Caki2 (cell line): ENCODE measurements at places on chromosomes 4 and X.

DNA sequence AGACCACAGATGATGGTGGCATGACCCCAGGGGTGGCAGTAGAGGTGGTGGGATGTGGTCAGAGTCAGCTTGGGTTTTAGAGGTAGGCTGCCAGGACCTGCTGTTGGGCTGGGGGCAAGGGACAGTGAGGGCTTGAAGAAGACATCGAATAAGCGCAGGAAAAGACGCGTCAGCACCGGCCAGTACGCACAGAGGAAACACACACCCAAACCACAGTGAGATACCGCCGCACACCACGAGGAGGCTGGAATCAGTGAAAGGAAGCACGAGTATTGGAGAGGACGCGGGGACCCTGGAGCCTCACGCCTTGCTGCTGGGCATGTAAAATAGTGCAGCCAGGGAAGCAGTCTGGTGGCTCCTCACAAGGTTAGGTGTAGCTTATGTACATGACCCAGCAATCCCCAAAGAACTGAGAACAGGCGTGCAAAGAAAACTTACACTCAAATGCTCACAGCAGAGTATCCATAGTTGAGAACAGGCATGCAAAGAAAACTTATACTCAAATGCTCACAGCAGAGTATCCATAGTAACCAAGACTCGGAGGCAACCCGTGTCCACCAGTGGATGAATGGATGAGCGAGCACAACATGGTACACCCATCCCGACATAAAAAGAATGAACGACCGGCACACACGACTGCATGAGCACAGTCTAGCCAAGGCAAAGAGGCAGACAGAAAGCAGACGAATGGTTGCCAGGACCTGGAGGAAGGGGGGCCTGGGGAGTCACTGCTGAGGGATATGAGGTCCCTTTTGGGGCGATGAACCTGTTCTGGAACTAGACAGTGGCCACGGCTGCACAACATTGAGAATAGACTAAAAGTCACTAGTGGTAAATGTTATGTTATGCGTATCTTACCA is 13.3 kb downstream of the PDZD4 start:
- no peak for DNase-seq

- no peak for DNase-seq
These were observed 104.9 kb upstream of the ATP8A1 start for GRCh38 chr4:42761804-42762203.

DNA sequence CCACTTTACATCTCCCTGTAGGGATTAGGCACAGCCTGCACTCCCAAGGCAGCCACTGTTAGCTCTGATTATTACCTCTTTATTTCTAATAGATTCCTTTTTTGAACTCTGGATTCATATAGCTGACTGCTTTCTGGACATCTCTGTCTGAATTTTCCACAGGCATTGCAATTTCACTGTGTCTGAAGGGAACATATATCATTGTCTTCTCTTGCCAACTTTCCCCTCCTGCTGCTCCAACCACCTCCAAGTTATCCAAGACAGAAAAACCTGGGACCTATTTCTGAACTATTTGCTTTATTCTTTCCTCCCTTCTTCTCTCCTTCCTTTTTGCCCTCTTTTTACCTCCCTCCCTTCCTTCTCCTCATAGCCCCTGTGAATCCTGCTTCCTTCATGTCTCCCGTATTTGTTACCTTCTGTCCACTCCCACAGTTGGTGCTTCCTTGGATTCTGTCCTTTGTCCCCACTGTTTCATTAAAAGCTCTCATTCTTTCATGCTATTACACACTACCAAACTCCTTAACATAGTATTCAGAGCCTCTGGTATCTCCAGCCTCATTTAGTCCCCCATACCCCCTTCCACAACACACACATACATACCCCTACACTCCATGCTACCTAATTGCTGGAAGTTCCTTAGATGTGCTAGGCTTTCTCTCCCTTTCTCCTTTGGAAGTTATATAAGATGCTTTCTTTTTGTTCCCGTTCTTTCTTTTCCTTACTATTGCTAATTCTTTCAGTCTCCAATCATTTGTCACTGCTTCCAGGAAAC is 34.7 kb downstream of the FGF2 start:
- DNase-seq = no peak

GRCh38 chrX:9465380-9466123 is 694 bp downstream of the TBL1X start:
- DNase-seq = peak; percentile 15

- no peak for DNase-seq
These were observed 20.7 kb downstream of the AFAP1 start for GRCh38 chr4:7918981-7919380.

GRCh38 chrX:107576392-107576791 is 51.9 kb upstream of the PRPS1 start:
- DNase-seq = no peak

DNA sequence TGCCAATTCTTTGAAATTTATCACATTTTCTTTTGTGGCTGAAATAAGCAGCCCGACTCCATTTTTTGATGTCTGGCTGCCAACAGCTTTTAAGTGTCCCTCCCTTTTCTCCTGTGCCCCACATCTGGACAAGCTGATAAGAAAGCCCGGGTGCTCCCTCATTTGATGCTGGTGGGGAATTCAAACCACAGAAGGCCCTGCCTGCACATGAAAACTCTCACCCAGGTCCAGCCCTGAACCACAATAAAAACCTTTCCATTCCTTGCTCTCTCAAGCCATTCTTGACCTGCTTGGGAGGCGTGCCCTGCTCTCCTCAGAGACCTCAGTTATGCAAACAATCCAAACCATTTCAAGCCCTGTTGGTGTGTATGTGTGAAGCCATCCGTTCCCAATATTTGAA is 93.9 kb downstream of the FAM53A start:
- DNase-seq = no peak

DNA sequence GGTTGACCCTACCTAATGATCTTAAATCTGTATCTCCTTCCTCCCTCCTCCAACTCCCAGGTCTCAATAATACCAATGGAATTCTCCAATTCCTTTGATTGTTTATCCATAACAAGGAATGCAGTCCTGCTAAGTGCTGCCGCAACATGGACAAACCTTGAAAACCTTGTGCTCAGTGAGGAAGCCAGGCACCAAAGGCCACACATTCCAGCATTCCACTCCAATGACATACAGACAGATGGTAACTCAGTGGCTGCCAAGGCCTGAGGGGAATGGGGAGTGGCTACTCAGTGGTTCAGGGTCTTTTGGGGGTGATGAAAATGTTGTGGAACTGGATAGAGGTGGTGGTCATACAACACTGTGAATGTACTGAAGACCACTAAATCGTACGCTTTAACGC is 10.4 kb downstream of the HAUS7 start:
- DNase-seq = peak; percentile 4

DNA sequence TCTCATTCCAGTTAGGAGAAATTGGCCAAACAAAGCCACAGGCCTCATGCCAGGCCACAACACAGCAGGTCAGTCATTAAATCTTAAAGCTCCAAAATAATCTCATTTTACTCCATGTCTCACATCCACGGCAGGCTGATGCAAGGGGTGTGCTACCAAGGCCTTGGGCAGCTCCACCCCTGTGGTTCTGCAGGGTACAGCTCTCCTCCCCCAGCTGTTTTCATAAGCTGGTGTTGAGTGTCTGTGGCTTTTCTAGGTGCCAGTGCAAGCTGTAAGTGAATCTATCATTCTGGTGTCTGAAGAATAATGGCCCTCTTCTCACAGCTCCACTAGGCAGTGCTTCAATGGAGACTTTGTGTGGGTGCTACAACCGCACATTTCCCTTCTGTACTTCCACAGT is 949.2 kb downstream of the TECRL start:
- no peak for DNase-seq

- DNase-seq = no peak
These were observed 29.7 kb downstream of the NEK1 start for GRCh38 chr4:169582706-169583105.

DNA sequence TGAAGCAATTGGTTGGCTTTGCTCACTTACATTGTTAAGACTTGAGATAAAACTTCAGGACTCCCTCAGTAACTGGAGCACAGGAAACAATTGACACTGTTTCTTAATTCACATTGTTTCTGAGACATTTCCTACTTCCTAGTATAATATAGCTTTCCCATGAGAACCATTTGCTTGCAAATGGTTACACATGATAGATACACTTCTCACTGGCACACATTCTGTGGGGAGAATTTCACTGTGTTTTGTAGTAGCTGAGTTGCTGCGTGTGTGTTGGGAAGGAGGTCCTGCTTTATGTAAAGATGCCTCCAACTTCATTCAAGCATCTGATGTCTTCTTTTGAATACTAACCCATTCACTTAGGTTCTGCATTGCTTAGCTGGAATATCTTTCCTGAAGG is 85.3 kb upstream of the SLC4A4 start:
- DNase-seq = no peak

- DNase-seq = peak; percentile 32
These were observed 1.4 kb downstream of the L1CAM start for GRCh38 chrX:153884590-153884989.

DNA sequence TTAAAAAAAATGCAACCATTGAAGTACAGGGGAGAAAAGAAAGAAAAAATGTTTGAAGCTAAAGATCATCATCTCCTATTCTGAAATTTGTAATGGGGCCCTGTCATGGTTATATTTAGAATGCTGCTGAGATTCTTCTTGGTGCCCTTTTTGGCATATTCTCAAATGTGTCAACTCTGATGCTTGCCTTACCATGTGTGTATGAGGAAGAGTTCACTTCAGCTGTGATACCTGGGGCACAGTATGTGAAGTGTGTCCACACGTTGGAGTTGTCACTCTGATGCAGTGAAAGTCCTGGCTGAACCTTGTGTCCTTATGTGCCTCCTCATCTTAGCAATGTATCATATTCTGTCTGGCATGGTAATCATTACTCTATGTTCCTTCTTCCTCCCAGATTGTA is 377.9 kb downstream of the RAPGEF2 start:
- no peak for DNase-seq

DNA sequence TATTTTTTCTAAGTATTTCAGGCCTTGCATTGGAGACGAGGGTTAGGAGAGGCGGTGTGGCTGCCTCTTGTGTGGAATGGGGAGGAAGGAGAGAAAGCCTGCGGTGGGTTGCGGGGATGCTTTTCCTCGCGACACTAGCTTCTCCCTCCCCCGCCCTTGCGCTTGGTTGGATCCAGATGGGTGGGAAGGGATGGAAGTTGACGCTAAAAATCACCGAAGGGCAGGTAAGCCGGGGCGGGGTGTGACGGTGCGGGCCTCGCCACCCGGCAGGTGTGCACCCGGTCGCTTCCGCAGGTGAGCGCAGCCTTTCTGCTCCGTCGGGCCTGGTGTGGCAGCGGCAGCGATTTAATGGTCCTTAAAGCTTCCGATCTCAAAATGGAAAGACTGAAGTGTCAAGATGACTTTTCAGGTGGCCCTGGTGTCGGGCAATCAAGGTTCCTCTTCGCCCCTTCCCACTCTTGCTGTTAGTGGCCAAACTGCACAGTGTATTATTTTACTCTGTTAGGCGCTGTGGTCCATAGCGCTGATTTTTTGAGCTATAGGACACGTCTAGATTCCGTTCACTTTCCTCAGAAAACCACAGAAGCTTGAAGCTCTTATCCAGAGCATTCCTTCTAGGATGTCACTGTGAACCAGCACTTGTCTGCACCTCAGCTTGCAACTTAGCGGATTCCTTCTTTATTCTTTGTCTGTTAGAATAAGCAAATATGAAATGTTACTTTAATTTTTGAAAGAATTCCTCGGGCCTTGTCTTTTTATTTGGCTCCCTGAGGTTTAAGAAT is 765 bp downstream of the ENOPH1 start:
- DNase-seq = no peak

GRCh38 chr4:11503166-11503565 is 74.5 kb upstream of the HS3ST1 start:
- DNase-seq = no peak

DNA sequence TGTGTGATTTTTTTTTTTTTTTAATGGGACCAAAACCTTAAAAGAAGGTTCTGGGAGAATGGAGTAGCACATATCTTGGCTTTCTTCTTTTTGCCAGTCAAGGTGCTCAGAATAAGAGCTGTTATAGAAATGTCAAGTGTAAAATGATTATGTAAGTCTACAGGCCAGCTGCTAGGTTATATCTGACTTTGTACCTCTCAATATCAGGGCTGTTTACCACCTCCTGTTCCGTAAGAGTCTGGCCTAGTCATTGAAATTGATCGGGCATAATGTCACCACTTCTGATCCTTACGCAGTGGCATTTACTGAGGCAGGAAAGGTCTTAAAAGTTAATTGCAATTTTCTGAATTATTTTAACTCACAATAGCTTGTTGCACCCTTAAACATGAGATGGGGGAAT is 41.1 kb downstream of the LIMCH1 start:
- no peak for DNase-seq

GRCh38 chr4:25320773-25321172 is 8.2 kb downstream of the ZCCHC4 start:
- peak; percentile 44 for DNase-seq

- DNase-seq = no peak
These were observed 244.7 kb downstream of the CBR4 start for GRCh38 chr4:168765322-168765721.

GRCh38 chrX:154484255-154485149 is 1.9 kb downstream of the UBL4A start:
- peak; percentile 36 for DNase-seq

- DNase-seq = peak; percentile 11
These were observed 83.4 kb upstream of the MID1IP1 start for GRCh38 chrX:38717871-38718270.

DNA sequence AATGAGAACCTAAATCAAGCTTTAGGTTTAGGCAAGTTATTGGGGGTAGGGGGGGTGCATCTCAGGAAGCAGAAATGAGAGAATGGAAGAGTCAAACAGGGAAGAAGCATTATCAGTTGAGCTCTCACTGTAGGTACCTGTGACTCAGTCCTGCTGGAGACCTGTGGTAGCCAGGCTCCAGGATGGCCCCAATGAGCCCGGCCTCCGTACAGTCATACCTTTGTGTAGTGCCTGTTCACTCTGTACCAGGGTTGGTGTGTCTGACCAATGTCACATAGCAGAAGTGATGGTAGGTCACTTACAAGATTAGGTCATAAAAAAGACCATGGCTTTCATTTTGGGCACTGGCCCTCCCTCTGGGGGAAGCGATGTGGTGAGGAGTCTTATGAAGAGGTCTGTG is 45.3 kb upstream of the NMU start:
- no peak for DNase-seq

GRCh38 chrX:11430271-11430670 is 137.1 kb downstream of the AMELX start:
- no peak for DNase-seq

DNA sequence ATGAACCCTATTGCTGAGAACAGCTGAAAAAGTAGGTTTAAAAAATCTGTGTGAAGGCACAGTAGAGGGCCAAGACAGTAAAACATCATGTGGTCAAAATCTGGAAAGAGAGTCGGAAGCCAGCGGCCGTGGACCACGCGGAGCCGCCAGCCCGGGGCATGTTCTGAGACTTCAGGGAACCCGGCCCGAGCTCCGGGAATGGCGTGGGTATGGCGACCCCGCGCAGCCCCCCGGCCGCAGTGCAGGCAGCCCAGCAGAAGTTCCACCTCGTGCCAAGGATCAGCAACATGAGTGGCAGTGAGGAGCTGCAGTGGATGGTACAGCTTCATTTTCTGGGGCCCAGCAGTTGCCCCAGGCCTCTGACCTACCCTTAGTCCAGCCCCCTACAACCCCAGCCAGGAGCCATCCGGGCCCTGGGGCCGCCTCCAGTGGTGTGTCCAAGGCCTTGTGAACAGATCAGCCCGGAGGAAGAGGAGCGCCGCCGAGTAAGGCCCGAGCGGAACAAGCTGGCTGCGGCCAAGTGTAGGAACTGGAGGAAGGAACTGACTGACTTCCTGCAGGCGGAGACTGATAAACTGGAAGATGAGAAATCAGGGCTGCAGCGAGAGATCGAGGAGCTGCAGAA is 94.2 kb downstream of the LARP1B start:
- no peak for DNase-seq

GRCh38 chr4:31923634-31924033 is 1203.5 kb downstream of the PCDH7 start:
- no peak for DNase-seq

GRCh38 chrX:118698516-118699170 is 28.8 kb upstream of the IL13RA1 start:
- DNase-seq = no peak
